ENCODE measurements at places on chromosomes 6 and 20.

DNA sequence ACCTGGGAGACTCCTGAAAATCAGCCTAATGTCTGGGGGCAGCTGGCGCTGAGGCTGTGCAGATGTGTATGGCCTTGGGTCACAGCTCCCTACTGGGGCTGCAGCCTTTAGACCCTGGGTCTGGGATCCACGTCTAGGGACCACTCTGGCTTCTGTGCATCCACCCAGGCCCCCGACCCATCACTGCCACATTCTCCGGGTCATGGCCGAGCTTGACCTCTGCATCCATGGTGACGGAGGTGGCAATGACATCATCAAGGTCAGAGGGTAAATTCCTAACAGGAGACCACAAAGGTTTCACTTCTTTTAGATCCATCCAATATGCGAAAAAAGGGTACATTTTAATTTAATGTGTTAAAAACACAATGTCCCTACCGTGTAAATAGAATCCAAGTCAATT lies 14.5 kb upstream of the PCMTD2 start:
- DNase-seq, result no peak

- DNase-seq, result no peak
Observed at GRCh38 chr6:163962627-163963117, 548.2 kb downstream of the QKI start.

- peak; percentile 77 for DNase-seq
Observed at GRCh38 chr6:31681135-31681671, 336 bp upstream of the LY6G5C start.

DNA sequence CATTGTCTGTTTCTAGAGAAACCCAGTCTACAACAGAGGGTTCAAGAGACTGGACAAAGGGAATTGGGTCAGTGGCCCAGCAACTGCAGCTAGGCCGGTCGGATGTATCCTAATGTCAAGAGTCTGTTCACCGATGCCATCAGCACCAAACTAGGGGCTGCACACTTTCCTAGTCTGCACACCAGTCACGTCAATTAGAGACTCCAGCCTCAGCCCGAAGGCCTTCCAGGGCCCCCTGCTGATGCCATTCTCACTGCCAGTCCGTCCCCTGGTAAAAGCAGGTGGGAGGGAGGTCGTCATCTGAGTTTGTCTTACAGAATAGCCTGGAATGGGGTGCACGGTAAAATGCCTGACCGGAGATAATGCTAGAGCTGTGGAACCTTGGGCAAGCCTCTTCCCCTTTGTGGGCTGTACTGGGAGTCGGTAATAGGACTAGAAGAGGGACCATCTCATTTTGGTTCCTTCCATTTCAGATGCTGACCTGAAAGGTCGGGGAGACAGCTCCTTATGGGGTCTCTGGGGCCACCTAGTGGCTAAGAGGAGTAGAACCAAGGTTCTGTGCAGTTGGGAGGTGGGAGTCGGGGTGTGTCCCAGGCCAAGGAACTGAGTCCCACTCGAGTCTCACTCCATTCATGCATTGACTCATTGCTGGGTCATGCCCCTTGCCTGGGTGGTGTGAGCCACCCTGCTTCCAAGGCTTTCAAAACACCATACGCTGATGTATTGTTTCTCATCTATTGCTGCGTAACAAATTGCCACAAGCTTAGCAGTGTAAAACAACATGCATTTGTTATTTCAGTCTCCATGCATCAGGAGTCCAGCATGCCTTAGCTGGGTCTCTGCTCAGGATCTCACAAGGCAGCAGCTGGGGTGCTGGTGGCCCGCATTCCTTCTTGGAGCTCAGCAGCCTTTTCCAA lies 5.1 kb downstream of the SOX12 start:
- peak; percentile 65 for DNase-seq

GRCh38 chr20:9051508-9051907 lies 17.4 kb upstream of the PLCB4 start:
- no peak for DNase-seq
